ENCODE measurements at places on chromosomes 7 and 10.

DNA sequence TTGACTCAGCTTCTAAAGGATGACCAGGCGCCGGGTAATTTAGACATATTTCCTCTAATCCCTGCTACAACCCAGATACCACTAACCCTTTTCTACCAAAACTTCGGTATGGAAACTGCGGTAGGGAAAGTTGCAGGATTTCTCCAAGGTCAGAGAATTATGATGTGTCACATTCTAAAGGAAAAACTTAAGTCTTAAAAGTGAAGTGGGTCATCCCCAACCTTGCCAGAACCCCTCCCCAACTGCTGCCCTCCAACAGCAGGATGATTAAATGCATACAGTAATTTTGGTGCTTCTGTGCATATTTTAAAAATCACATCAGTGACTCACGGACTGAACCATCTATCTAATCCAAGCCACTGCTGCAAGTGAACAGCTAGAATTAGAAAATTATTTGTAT, 52.7 kb downstream of the GRB10 start:
- no peak for DNase-seq

DNA sequence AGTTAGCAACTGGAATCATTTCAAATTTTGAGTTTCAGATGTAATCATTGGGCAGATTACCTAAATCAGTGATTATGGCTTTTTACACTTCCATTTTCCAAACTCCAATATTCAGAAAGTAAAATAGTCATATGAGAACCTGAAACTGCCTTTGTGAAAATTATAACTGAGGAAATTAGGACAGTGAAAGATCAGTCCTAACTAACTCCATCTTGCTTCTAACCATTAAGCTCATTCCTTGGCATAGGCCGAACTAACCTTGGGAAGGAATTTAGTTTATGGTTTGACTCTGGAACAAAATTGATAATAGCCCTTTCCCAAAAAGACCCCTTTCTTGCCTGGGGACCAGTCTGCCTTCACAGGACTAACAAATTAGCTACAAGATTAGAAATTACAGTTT, 2.2 kb downstream of the CRPPA start:
- no peak for DNase-seq

- no peak for DNase-seq
Observed at GRCh38 chr7:80287400-80288174, 153.0 kb downstream of the GNAI1 start.

GRCh38 chr7:42953994-42954393, 21.8 kb downstream of the MRPL32 start:
- no peak for DNase-seq

- no peak for DNase-seq
Observed at GRCh38 chr10:125124907-125125306, 35.5 kb downstream of the CTBP2 start.

DNA sequence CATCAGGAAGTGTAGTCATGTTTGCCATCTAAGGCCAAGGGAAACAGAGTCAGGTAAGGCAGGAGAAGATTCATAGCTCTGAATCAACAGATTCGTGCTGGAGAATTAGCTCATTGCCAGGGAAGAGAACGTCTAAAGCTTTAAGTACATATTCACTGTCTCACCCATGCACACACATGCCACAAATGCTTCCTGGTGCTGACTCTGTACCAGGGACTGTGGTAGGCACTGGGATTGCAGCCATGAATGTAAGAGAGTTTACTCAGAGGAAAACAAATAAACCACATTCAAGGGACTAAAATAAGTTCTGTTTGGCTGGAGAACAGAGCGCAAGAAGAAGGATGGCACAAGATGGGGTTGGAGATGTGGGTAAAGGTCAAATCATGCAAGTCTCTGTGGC, 89.8 kb upstream of the HPS1 start:
- no peak for DNase-seq

DNA sequence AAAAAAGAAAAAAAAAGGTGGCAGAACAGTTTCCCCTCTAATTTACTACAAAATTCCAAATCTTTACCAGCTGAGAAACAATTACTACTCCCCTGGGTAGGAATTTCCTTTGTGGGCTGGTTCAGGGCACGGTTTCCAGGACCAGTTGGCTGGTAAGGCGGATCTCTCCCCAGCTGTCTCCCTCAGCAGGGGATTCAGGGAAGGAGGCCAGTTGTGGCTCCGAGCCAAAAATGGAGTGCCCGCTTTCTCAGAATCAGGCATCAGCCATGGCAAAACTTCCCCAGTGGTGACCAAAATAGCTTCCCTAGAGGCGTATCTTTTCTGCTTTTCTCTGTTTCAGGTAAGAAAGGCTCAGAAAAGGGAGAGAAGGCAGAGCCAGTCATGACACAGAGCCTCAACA, 91.2 kb downstream of the ZNF22 start:
- no peak for DNase-seq

DNA sequence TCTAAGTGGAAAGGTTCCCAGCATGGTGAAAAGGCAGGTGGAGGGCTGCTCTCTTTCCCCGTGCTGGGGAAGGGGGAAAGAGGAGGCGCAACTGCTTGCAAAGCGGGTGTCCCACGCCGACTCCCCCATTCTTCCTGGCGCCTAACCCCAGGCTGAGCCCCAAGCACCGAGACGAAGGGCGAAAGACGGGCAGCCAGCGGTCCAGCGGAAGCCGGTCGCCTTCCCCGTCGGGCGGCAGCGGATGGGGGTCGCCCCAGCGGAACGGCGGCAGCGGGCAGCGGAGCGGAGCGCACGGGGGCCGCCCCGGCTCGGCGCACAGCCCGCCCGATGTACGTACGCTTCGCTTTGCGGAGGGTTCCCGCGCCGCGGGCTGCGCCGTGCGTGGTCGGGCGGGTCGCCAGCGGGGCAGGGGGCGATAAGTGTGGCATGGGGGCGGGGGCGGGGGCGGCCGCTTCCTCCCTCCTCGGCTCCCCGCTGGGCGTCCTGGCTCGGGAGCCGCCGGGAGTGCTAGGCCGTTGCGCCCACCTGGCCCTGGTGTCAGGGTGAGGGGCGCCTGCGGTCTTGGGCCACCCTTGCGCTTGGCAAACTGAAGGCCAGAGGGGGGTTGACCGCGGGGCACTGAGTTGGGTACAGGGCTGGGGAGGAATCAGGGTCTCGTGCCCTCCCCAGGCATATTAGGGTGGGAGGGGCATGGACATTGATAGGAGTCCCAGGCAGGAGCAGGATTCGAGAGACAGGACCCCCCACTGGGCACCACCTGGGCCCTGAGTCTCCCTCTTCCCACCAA, 35.2 kb upstream of the HSPB1 start:
- no peak for DNase-seq

DNA sequence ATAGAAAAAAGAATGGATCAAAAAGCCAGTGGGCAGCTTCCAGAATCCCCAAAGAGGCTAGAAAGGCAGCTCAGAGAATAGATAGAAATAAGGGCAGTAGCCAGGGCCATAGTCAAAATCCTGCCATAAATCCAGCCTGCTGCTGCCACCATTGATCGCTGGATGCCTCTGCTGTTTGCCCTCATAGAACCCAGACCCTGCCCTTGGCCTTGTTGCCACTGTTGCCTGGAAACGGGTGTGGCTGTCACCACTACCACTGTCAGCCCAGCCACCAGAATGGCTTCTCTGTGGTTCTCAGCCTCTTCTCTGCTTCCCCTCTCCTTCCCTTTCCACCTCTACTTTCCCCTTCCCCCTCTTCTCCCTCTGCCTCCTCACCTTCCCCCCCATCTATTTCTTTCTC, 57.8 kb downstream of the HHEX start:
- no peak for DNase-seq

DNA sequence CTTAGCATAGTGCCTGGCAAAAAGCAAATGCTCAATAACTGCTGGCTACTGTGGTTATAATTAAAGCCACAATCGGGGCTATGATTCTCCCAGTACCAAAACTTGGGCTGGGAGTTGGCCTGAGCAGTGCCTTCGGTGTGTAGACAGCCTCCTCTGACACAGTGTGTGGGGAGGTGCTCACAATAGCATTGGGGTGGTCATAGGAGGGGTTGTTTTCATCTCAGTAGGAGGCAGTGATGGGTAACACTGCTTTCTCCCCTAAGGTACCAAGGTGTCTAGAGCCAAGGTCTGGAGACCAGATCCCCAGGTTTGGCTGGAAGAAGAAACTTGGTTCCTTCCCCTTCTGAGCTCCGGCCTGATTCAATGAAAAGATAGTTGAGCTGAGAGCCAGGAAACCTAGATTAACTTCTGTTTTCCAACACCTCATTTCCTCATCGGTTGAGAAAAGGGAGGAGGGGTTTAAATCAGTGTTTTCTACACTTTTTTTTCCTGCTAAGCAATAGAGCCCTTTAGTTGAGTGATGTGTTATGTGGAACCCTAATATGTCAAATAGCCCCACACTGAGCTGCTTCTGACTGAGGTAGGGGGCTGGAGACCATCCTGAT, 68.2 kb downstream of the LRMDA start:
- no peak for DNase-seq

DNA sequence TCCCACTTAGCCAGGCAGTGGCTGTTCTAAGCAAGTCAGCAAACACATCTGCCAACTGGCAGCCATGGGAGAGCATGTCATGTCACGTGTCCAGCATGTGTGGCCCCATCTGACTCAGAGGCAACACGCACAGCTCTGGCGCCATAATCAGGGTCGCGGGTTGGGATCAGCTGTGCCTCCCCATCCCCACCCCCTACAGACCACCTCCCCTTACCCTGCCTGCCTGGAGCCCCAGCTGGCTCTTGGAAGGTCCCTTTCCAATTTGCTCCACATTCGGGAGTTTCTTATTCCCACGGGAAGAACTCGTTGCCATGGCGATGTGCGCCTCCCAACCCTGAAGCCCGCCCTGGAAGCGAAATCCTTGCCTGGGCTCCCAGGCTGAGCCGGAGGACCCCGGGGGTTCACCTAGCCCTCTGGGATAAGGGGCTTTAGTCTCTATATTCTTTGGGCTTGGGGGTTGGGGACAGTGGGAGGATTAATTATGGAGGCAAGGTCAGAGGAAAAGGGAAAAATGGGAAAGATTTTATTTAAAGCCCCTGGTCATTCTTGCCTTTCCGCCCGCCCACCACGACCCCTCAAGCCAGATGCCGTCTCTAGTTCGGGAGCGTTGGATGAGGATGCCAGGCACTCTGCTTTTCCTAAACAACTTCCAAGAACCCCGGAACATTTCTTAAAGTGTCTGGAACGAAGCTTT, 283.7 kb downstream of the ZEB1 start:
- peak; percentile 33 for DNase-seq

All from HS-27A (cell line).